ENCODE measurements at places on chromosomes 1 and 21. TPM values are rescaled to one million over a fixed set of nuclear protein-coding genes. Genes with fewer than 3 reads are reported as not detected.

- no peak for ATAC-seq
Measured at GRCh38 chr1:28010969-28011368, 51.2 kb downstream of the XKR8 start.

DNA sequence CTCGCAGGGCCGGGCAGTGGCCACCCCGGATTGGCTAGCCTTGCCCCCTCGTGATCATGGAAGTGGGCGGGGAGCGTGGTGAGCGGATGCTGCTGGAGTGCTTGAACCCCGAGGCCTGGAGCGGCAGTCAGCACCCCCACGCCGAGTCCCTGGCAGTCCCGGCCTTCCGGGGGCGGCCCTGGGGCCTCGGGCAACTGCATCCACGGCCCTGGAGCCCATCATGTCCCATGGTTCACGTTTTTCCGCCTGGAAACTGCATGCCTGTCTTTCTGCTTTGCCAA, 45.6 kb downstream of the CDC7 start:
- no peak for ATAC-seq

Gene CLDN17
- 1.8 TPM for total RNA-seq

DNA sequence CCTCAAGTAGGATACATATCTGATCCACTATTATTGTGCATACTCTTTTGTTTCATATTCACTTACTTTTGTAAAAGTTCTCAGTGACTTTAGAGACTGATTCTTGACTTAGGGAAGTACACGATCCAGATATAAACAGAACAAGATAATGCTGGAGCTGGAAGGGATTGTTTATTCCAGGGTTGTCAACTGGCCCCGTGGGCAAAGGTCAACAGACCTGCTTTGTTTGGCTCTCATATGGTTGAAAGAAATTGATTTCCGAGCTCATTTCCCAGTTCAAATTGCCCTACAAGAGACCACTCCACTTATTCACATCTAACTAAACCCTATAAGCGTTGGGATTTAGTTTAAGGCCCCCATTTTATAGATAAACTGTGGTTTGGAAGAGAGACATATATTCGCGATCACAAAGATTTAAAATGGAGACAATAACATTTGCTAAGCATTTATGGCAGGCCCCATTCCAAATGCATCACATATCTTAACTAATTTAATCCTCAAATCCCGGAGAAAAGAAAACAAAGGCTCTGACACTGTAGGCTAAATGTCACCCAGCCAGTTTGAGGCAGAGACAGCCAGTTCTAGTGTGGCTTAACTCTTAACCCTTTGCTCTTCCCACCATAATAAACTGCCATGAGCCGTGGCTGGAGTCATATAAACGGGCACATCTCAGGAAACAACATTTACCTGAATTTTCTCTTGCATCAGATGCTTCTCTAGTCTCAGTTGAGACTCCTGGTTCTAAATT, 20.6 kb downstream of the REG4 start:
- peak; percentile 89 for ATAC-seq

Gene C1orf53
- total RNA-seq = 2.6 TPM

- no peak for ATAC-seq
Measured at GRCh38 chr1:29310616-29311180, 74.4 kb downstream of the PTPRU start.

DNA sequence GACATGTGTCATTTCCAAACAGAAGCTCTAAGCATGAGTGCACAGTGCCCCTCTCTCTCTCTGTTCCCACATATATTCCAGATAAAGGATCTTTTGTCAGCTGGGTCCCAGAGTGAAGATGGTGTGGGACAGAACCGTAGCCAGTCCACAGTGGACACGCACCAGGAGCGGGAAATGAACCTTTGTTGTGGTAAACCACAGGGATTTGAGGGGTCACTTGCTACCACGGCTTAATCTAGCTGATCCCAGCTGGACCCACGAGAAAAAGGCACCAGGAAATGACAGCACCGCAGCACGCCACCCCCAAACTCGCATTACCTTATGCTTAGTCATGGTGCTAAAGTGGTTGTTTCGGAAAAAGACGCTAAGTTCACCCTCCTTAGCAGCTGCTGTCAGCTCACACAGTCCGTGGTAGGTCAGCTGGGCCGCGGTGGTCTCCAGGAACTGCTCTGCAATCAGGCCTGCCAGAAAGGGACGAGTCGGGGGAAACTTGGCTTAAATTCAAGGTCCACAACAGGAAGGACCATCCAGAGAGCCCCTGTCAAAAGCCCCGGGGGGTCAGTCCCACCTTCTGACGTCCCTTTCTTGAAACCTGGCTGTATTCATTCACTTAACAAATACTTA, 7.5 kb downstream of the MINDY1 start:
- no peak for ATAC-seq

Gene SARS1
- total RNA-seq = 154 TPM

- no peak for ATAC-seq
Measured at GRCh38 chr1:22089787-22090186, 37.3 kb downstream of the CDC42 start.

GRCh38 chr1:25430967-25431881, 527 bp downstream of the MACO1 start:
- ATAC-seq = peak; percentile 17

GRCh38 chr1:183808296-183809027, 3.5 kb downstream of the RGL1 start:
- ATAC-seq = no peak

GRCh38 chr1:202355944-202356553, 7.5 kb downstream of the PPP1R12B start:
- ATAC-seq = peak; percentile 71

GRCh38 chr1:161885759-161886158, 119.6 kb downstream of the ATF6 start:
- ATAC-seq = no peak

- ATAC-seq = no peak
Measured at GRCh38 chr1:15962176-15962575, 13.7 kb downstream of the ZBTB17 start.

- ATAC-seq = no peak
Measured at GRCh38 chr1:21337454-21337927, 47.2 kb upstream of the ECE1 start.

GRCh38 chr1:200893411-200893901, 1.2 kb upstream of the INAVA start:
- peak; percentile 2 for ATAC-seq

DNA sequence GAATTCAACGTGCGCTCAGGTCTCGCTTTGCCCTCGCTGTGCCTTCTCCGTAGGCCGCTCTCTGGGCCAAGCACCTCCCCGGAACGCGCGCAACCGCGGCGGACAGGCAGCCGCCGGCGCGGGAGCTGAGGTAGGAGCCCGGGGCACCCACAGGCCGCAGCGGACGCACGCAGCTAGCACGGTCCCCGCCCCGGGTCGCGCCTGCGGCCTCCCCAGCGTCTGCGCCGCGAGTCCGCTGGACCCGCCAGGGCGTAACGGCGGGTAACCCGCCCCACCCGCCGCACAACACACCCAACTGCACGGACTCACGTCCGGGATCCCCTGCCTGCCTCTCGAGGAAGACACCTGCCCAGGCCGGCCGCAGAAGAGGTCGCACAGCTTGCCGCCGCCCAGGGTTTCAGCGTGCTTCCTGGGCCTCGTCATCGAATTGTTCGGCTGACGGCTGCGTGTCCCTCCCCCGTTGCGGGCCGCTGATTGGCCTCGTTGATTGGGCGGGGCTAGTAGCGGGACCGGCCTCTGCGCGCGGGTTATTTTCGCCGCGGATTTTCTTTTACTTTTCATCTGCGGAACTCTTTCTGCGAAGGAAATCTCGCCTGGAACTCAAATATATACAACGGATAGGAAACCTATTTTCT, at the start of gene CLCC1:
Gene CLCC1 (minus strand): TSS at position 433 of the 635 bp plus-strand sequence. CDS start 13,047 bp downstream, outside the sequence.
- peak; percentile 96 for ATAC-seq

GRCh38 chr1:67514786-67515185, 84.6 kb upstream of the SERBP1 start:
- no peak for ATAC-seq

Gene LRRC38
- not detected for total RNA-seq

DNA sequence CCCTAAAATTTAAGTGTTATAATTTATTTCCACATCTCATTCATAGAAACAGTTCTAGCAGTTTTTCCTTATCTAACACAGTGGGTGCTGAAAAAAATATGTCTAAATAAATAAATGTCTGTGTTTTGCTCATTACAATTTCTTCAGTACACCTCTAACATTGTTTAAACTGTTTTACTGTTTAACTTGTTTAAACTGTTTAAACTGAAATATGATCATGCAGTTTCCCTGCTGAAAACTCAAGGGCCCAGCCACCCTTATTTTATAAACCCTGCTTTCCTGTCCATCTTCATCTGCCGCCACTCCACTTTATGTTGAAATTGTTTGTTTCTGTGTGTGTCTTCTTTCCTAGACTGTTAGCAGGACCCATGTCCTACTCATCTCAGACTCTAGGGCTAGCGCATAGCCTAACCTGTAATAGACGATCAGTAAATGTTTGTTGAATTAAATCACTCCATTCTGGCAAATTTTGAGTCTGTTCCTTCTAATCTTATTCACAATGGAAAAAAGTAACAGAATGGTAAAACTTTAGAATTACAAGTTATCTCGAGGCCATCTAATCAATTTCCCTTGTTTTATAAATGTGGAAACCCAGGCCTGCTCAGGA, 9.4 kb upstream of the PIK3C2B start:
- ATAC-seq = no peak

Gene TNNT2
- total RNA-seq = 3.9 TPM

DNA sequence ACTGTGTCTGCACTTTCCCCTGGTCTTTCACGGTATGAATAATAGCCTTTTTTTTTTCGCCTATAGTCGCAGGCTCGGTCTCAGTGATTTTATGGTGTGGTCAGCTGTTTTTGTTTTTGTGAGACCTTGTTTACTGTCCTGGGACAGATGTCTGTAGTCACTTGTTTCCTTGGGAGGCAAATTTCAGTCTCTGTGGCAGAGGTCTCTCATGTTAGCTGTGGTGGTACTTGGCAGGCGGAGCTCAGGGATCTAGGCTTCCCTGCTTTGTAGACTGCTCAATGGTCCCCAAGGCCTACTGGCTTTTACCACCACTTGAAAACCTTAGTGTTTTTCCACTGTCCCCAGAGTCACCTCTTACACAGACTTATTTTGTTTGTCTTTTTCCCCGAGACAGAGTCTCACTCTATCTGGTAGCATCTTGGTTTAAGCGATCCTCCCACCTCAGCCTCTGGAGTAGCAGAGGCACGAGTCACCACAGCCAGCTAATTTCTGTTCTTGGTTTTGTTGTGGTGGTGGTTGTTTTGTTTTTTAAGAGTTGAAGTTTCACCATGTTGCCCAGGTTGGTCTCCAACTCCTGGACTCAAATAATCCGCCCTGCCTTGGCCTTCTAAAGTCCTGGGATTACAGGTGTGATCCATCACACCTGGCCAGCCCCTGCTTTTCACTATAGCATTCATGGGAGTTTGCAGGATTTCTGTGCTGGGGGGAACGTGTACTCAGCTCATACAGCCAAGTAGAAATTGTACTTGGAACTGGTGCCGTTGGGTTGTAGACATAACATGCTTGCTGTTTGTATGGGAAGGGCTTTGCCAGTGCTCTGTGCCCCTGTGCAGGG, 10.3 kb downstream of the RNU1-2 start:
- ATAC-seq = no peak

Gene ADAM30
- not detected for total RNA-seq

GRCh38 chr1:982765-983436, 1.0 kb upstream of the PERM1 start:
- no peak for ATAC-seq

- no peak for ATAC-seq
Measured at GRCh38 chr1:53553734-53554509, 94.7 kb downstream of the DMRTB1 start.

DNA sequence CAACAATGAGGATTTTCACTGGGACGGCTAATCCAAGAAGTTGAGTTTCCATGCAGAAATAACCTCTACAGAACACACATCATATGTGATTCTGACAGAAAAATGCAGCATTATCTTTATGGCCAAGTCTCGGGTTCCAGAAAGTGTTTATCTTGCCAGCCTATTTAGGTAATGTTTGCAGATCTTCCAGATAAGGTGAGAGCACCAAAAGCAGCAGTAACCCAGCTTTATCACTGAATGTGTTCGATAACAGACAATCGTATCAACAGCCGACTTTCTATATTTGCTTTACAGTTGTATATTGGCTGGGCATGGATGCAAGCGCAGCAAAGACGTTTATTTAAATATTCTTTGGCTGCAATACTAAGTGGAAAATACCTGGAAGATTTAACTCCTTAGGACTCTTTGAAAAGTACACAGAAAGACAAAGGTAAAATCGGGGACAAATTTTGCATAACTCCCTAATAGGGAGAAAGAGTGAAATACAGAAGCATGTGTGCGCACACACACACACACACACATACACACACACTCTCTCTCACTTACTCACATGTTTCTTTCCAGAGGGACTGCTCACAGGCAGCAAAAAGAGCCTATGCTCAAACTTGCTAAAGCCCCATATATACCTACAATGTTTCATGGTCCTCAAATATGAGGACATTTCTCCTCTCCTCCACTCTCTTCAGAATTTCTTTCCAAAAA, 3.0 kb upstream of the CTSK start:
- ATAC-seq = no peak

DNA sequence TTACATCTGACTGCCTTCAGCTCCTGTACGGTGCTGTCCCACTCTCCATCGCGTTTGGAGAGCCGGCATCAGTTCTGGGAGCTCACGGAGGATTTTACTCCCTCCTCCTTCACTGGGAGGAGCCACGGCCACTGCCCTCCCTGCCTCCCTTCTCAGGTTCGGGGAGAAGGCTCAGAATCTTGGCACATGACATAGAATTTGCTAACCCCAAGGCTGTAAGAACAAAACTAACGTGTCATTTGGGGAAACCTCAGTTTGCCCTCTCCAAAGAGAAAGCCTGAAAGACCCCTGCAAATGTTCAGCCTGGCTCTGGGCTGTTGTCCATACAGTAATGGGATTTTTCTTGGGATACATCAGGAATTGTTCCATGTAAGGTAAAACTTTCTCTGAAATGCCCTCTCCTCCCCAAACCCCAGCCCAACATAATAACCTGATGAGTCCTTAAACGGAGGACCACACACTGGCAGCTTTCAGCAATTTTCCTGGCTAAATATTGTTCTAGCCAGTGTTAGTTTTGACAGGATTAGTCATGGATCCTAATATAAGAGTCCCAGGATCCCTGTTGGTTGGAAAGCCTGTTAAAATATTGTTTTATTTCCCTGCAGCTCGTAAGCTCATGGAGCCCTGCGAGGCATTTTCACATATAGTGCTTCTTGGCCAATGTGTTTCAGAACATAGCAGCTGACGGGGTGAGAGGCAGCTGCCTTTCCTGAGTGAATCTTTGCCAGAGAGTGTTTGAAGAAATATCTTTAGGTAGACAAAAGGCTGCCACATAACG, 98.8 kb downstream of the RHOU start:
- no peak for ATAC-seq
